Vagina (tissue), 2 donors: ENCODE measurements at places on chromosomes 13 and 19. TPM values are rescaled to one million over a fixed set of nuclear protein-coding genes. Genes with fewer than 3 reads are reported as not detected.

Gene SLC10A2
- total RNA-seq: not detected

Gene PROZ
- total RNA-seq: not detected

Gene HSPB6
- 238 TPM for total RNA-seq

Gene LGALS7
- 269 TPM for total RNA-seq

Gene SRRM5
- 0.98 TPM for total RNA-seq

Gene DZIP1
- 30.0 TPM for total RNA-seq

Gene NOP53
- total RNA-seq: 517 TPM

Gene CGB8
- not detected for total RNA-seq

- DNase-seq: no peak
- H3K27ac ChIP-seq: no peak overlapping the region
- peaks cover 3% of the 10 kb centered on the region for H3K4me1 ChIP-seq
- H3K36me3 ChIP-seq: no peaks in the 10 kb centered on the region
- H3K27me3 ChIP-seq: no peaks in the 10 kb centered on the region
These were observed 16.1 kb upstream of the SPART start for GRCh38 chr13:36362251-36362650.

- H3K4me1 ChIP-seq: peaks cover 39% of the 10 kb centered on the region
- no peaks in the 10 kb centered on the region for H3K27me3 ChIP-seq
- H3K4me3 ChIP-seq: no peak overlapping the region
- DNase-seq: no peak
- no peak overlapping the region for H3K27ac ChIP-seq
- no peaks in the 10 kb centered on the region for H3K36me3 ChIP-seq
These were observed 14.9 kb downstream of the ARHGAP35 start for GRCh38 chr19:46875657-46876056.

DNA sequence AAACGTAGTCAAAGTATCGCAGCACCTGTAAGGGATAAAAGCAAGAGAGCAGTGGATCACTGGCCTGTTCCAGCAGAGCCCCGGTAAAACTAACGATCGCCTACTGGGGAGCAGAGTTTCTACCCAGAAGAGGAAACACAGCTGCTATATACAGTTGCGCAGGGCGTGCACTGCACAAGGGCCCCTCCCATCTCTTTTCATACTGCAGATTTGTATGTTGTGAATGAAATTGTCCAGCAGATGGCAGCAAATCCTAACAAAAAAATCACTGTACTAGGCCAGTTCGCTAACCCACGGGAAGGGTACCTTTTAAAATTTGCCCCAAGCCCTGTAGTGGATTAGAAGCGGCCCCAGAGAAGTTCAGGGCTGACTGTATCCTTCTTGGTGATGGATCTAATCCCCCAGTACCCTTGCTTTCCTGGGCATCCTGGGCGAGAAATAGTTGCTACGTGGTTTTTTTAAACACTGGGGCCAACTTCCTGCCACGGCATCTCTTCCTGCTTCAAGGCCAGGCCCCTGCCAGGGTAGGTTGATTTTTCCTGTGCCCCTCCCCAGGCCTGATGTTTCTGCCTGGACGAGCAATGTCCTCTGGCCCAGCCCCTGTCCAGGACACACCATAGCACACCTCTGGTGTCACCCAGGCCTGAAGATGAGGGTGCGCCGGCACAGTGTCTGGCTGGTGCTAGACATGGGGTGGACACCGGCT, 127.0 kb downstream of the IER2 start:
- no peak for DNase-seq
- H3K4me1 ChIP-seq: no peaks in the 10 kb centered on the region
- H3K4me3 ChIP-seq: no peak overlapping the region
- no peaks in the 10 kb centered on the region for H3K36me3 ChIP-seq
- H3K27ac ChIP-seq: no peak overlapping the region
- no peaks in the 10 kb centered on the region for H3K27me3 ChIP-seq

- DNase-seq: no peak
- no peaks in the 10 kb centered on the region for H3K27me3 ChIP-seq
- no peaks in the 10 kb centered on the region for H3K36me3 ChIP-seq
- H3K4me3 ChIP-seq: peak overlapping the region; percentile 20
- peak overlapping the region; percentile 84 for H3K27ac ChIP-seq
- H3K4me1 ChIP-seq: peaks cover 20% of the 10 kb centered on the region
These were observed 21.9 kb downstream of the ATP11A start for GRCh38 chr13:112711528-112712265.

DNA sequence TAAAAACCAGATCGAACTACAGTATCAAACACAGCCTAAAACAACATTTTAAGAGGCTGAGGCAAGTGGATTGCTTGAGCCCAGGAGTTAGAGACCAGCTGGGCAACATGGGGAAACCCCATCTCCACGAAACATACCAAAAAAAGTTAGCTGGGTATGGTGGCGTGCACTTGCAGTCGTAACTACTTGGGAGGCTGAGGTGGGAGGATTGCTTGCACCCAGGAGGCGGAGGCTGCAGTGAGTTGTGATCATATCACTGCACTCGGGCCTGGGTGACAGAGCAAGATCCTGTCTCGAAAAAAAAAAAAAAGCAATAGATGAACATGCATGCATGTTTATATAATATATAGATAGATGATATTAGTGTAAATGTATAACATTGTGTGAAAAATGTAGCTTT, 5.2 kb upstream of the MRPS31 start:
- H3K27ac ChIP-seq: no peak overlapping the region
- H3K4me3 ChIP-seq: no peak overlapping the region
- peaks cover 5% of the 10 kb centered on the region for H3K4me1 ChIP-seq
- no peaks in the 10 kb centered on the region for H3K27me3 ChIP-seq

GRCh38 chr13:23871616-23872220, 17.5 kb downstream of the MIPEP start:
- no peaks in the 10 kb centered on the region for H3K27me3 ChIP-seq
- no peak overlapping the region for H3K27ac ChIP-seq
- no peak for DNase-seq
- no peaks in the 10 kb centered on the region for H3K36me3 ChIP-seq
- H3K4me1 ChIP-seq: peaks cover 7% of the 10 kb centered on the region
- H3K4me3 ChIP-seq: no peak overlapping the region

DNA sequence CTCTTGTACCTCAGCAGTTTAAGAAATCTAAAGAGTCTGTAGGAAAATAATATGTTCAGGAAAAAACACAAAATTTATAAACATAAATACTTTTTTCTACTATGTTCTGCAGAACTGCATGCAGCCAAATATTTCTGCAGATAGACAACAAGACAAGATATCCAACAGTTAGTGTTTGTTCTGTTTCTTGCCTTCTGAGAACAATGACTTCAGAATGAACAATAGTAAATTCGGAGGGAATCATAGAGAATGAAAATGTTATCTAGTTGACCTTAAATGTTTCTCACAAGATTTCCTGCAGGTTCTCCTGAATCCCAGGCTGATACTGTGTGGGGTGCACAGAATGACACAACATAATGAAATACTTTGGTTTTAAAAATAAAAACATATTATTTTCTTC, 180.4 kb downstream of the PCDH9 start:
- H3K36me3 ChIP-seq: no peaks in the 10 kb centered on the region
- no peak for DNase-seq
- no peak overlapping the region for H3K27ac ChIP-seq
- no peaks in the 10 kb centered on the region for H3K4me1 ChIP-seq
- H3K27me3 ChIP-seq: no peaks in the 10 kb centered on the region

DNA sequence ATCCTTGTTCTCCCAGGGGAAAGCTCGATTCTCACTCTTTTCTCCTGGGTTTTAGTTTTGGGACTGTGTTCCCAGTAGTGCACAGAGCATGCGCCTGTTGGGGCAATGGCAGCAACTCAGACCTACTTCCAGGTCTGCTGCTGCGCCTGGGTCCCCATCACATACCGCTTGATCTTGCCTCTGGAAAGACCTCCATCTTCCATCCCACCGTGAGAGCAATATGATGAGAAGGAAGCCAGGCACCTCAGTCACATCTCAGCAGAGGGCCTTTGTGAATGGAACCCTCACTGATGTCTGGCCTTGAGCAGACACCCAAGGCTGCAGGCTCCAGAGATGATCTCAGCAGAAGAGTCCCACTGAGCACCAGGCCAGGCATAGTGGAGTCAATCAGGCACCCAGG, 176.8 kb upstream of the ZNF507 start:
- DNase-seq: peak; percentile 37
- no peaks in the 10 kb centered on the region for H3K4me1 ChIP-seq
- no peaks in the 10 kb centered on the region for H3K36me3 ChIP-seq
- no peak overlapping the region for H3K27ac ChIP-seq
- no peak overlapping the region for H3K4me3 ChIP-seq

- no peak for DNase-seq
- H3K4me1 ChIP-seq: no peaks in the 10 kb centered on the region
- H3K36me3 ChIP-seq: no peaks in the 10 kb centered on the region
- H3K27ac ChIP-seq: no peak overlapping the region
These were observed 12.2 kb upstream of the KCTD15 start for GRCh38 chr19:33784432-33784831.

DNA sequence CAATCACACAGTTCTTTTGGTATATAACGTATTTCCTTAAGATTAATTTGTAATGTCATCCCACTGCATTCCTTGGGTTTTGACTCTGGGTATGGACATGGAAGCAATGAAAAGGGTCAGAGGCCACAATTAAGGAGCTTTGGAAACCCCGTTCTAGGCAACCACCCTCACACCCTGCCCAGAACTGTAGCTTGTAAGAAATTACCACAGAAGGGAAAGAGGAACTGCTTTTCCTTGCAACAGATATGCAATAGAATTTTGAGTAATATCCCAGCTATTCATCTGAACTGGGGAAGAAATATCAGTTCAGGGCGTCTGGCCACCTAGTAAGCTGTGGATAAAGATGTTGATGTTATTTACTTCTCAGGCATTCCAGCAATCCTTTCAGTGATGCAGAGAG, 985 bp upstream of the CLC start:
- H3K4me1 ChIP-seq: no peaks in the 10 kb centered on the region
- no peak overlapping the region for H3K27ac ChIP-seq
- no peaks in the 10 kb centered on the region for H3K27me3 ChIP-seq
- H3K4me3 ChIP-seq: no peak overlapping the region
- no peaks in the 10 kb centered on the region for H3K36me3 ChIP-seq

- peaks cover 37% of the 10 kb centered on the region for H3K4me1 ChIP-seq
- no peaks in the 10 kb centered on the region for H3K27me3 ChIP-seq
- no peaks in the 10 kb centered on the region for H3K36me3 ChIP-seq
These were observed 2.0 kb upstream of the DHRS12 start for GRCh38 chr13:51805925-51806324.

DNA sequence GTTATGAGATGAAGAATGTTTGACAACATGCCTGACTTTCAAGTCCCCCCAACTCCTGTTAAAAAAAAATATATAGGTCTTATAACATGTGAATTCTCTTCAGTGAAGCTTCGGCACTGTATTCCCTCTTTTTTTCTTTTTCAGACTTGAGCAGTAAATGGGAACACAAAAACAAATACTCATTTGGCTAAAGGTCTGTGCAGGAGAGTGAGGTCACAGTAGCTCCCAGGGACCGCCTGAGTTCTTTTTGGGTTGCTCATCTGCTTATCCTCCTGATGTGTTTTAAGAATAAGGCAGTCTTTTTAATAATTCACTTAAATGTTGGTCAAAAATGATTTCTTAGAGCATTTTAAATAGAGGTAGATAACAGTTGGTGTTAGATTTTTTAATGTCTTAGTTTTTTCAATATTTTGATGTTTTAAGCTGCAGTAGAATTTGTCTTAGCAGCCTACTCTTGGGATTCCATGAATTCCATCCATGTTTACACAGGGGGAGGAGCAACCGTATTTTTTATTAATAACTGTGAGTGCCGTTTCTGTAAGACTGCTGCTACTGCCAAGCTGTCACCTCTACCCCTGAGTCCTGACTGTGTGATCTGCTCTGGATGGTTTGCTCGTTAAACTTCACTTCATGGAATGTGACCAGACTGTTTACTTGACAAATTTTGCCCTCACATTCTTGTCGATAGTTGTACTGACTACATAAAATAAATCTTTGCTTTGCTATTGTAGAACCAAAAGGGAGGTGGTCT, 14.9 kb downstream of the HNRNPM start:
- no peaks in the 10 kb centered on the region for H3K27me3 ChIP-seq
- no peaks in the 10 kb centered on the region for H3K36me3 ChIP-seq

- H3K4me3 ChIP-seq: peak overlapping the region; percentile 19
- H3K36me3 ChIP-seq: no peaks in the 10 kb centered on the region
- no peak overlapping the region for H3K27ac ChIP-seq
- peaks cover 9% of the 10 kb centered on the region for H3K27me3 ChIP-seq
- no peak for DNase-seq
These were observed 572 bp downstream of the SHISA2 start for GRCh38 chr13:26051231-26051656.

GRCh38 chr19:16951529-16951928, 62.7 kb downstream of the F2RL3 start:
- H3K27me3 ChIP-seq: no peaks in the 10 kb centered on the region
- no peaks in the 10 kb centered on the region for H3K4me1 ChIP-seq
- no peaks in the 10 kb centered on the region for H3K36me3 ChIP-seq
- no peak for DNase-seq

- H3K4me1 ChIP-seq: peaks cover 33% of the 10 kb centered on the region
- H3K4me3 ChIP-seq: peak overlapping the region; percentile 74
- no peaks in the 10 kb centered on the region for H3K27me3 ChIP-seq
- peak overlapping the region; percentile 86 for H3K27ac ChIP-seq
These were observed 1.7 kb downstream of the UBXN6 start for GRCh38 chr19:4455719-4456475.

GRCh38 chr13:106117035-106117434, 418.4 kb downstream of the EFNB2 start:
- no peak overlapping the region for H3K4me3 ChIP-seq
- H3K36me3 ChIP-seq: no peaks in the 10 kb centered on the region
- no peak overlapping the region for H3K27ac ChIP-seq
- DNase-seq: no peak
- H3K4me1 ChIP-seq: peaks cover 9% of the 10 kb centered on the region

DNA sequence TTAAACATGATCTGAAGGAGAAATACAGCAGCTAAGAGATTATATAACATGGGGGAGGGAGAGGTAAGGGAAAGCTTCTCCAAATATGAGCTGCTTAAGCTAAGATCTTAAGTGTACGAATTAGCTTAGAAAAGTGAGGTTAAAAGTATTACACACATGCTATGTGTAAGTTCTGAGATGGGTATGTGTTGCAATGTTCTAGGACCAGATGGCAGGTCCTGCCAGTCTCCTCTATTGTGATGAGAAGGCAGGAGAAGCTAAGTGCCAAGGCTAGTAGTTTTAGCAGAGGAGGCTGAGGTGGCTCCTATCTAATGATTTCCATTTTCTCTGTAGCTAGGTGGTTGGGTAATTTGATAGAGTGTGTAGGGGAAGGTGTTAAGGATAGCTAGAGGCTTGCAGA, 57.6 kb downstream of the MICU2 start:
- H3K27ac ChIP-seq: no peak overlapping the region
- DNase-seq: no peak
- peaks cover 10% of the 10 kb centered on the region for H3K4me1 ChIP-seq
- H3K36me3 ChIP-seq: no peaks in the 10 kb centered on the region

- no peaks in the 10 kb centered on the region for H3K36me3 ChIP-seq
- H3K27me3 ChIP-seq: no peaks in the 10 kb centered on the region
- no peaks in the 10 kb centered on the region for H3K4me1 ChIP-seq
- DNase-seq: no peak
- H3K27ac ChIP-seq: no peak overlapping the region
- H3K4me3 ChIP-seq: no peak overlapping the region
These were observed 23.0 kb upstream of the IRS2 start for GRCh38 chr13:109809216-109809932.

- H3K27me3 ChIP-seq: no peaks in the 10 kb centered on the region
- H3K36me3 ChIP-seq: no peaks in the 10 kb centered on the region
- no peaks in the 10 kb centered on the region for H3K4me1 ChIP-seq
- H3K4me3 ChIP-seq: no peak overlapping the region
These were observed 36.1 kb upstream of the USP29 start for GRCh38 chr19:57083711-57084110.

GRCh38 chr13:92224052-92224821, 825.8 kb downstream of the GPC5 start:
- no peak overlapping the region for H3K4me3 ChIP-seq
- H3K36me3 ChIP-seq: no peaks in the 10 kb centered on the region
- DNase-seq: no peak
- H3K27ac ChIP-seq: no peak overlapping the region
